ENCODE measurements at places on chromosomes 5 and 9.

DNA sequence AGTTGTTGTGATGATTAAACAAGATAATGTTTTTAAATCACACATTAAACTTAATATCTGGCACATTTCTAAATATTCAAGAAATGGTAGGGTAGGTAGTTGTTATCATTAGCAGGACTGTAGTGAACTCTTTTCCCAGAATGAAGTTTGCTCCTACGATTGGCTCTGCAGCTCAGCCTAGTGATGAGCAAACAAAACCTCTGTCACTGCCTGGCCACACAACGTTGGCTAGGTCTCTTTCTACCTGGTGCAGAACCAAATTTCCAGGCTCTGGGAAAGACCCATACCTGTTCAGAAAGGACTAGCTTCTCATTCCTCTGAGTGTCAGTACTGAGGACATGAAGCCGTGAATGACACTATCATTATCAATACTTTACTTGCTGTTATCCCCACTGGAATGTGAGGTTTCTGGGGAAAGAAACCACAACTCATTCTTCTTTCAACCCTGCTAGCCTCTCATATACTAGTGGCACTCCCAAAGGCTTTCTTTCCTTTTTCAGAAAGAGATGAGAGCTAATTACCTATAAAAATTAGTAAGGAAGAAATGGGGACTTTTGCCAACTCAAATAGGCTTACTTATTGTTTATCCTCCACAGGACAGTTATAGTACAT lies 219.3 kb upstream of the TRIM32 start:
- no peak for DNase-seq

DNA sequence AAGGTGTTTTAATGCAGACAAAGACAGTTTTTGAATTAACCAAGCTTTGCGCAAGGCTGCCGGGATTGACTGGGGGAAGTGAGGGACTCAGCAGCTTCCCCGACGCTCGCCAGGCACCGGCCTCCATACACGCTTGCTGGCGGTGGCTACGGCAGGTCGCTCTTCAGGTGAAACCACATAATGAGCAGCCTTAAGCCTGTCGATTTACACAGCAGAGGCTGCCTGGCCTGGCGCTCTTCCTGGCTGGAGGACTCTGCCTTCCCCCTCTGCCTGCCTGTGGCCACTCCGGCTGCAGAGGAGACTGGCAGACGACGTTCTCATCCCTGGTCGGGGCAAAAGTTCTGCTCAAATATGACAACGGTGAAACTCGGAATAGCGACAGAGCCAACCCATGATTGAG lies 9.0 kb upstream of the NOTCH1 start:
- DNase-seq: no peak

DNA sequence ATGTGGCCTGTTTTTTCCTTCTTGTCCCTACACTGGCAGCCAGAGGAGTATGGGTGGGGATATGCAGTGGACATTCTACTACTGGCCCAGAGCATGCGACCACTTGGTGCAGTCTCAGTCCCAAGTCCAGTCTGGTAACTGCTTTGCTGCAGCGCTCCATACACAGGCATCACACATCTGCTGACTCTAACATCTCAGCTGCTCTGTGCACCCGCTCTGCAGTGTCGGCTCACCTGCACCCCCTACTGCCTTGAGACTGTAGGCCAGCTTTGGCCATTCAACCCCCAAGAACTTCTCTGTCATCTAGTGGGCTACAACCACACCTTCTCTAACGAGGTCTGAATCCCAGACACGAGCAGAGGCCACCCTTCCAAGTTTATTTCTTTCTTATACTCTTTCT lies 46.4 kb upstream of the SLCO6A1 start:
- DNase-seq: no peak

GRCh38 chr9:112044881-112045280 lies 130.2 kb downstream of the SUSD1 start:
- DNase-seq: no peak

DNA sequence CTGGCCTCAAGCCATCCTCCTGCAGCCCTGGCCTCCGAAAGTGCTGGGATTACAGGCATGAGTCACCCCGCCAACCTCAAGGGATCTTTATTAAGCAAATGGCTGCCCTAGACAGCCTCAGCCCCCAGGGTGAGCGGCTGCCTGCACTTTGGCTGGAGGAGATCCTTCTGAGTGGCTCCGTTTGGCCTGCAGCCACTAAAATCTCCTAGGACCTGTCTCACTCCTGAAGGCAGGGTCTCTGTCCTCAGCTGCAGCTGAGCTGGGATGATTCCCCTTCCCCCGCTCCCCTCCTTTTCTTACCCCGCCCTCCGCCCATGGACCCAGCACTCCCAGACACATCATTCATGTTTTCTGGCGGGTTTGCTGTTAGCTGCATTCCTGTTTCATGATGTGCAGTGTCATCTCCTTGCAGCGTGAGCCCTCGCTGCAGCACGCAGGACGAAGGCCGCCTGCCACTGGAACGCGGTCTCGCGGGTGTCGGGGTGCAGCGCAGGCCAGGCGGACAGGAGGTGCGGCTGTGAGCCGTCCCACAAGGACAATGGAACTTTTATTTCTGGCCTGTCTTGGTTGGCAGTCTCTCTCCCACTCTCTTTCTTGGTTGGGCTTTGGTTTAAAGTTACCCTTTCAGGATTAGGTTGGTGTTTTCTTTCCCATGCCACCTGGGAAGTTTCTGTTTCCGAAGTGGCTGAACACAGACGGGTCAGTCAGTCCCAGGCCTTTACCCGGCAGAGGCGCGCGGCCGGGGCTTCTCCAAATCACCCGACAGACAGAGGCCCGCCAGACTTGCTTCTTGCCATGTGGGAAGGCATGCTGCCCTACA lies 137.1 kb downstream of the FOXD1 start:
- no peak for DNase-seq

DNA sequence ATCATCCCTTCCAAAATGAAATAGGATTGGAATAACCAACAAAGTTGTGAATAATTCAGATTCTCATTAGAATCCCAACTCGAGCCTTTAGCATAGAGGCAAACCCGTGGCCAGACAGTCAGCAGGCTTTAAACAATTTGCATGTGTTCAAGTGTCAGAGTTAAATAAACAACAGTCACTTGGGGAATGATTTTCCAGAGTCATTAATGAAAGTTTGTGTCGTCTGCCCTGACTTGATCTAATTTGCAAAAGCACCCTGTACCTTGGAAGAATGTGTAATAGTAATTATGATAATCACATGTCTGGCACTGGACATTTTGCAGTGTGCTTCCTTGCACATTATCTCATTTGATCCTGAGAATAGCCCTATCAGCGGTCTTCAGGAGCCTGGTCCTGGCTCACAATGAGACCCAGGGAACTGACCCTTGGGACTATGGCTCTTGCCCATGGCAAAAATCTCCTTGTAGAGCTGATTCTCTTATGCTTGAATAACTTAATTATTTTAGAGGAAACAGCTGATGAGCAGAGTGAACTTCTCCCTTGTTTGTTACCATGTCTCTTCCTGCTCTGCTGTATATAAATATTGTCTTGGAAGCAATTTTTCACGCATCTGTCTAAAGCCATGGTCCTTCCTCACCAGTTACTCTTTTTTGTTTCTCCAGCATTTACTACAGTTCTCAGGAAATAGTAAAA lies 272.7 kb downstream of the NR3C1 start:
- DNase-seq: no peak

- DNase-seq: no peak
Measured at GRCh38 chr9:99073985-99074901, 30.7 kb upstream of the TGFBR1 start.

DNA sequence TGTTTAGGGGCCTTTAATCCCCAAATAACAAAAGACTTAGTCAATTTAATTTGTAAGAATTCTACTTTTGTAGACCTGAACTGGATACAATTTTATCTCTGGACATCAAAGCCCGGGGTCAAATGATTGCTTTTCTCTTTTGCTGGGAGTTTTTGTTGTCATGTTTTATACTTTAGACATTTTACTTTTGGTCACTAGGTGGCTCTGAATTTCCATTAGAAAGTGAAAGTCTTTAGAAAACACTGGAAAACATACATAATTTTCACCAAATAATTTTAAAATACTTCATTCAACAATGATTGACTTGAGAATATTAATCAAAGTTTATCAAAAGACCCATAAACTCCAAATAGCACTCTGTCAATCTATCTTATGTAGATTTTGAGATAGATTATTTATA lies 2.8 kb upstream of the PCA3 start:
- no peak for DNase-seq

GRCh38 chr5:166497496-166498104 lies 1793.8 kb upstream of the WWC1 start:
- no peak for DNase-seq

DNA sequence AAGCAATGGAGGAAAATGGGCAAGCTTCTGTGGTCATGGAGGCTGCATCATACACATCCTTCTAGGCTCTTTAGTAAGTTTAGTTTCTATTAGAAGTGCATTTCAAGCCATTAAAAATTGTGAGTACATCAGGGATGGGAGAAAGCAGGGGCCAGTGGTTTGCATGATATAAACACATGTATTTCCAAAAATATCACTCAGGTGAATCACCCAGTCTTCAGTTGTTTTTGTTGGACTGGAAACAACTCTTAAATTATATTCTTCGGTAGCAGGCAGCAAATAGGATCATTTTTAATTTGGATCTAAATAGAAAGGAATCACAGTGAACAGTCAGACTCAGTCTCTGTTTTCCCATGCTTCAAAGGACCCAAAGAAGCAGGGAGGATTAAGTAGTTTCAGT lies 657.9 kb downstream of the TLR4 start:
- DNase-seq: no peak

- no peak for DNase-seq
Measured at GRCh38 chr9:1514776-1515363, 464.7 kb downstream of the DMRT2 start.

GRCh38 chr5:23269981-23270380 lies 237.4 kb upstream of the PRDM9 start:
- no peak for DNase-seq

GRCh38 chr5:10447041-10447440 lies 5.4 kb downstream of the ROPN1L start:
- no peak for DNase-seq

DNA sequence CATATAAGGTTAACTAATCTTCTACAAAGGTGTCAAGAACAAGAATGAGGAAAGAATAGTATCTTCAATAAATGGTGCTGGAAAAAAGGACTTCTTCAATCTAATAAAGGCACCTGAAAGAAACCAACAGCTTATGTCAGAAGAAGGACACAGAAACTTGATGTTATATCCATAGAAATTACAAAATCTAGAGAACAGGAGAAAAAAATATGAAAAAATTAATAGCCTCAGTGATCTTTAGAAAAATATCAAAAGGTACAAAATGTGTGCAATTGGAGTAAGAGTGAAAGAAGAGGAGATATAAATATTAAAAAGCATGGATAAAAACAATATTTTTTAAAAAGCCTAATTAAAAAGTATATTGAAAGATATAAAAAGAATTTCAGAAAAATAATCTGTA lies 18.8 kb upstream of the PRSS3 start:
- no peak for DNase-seq

DNA sequence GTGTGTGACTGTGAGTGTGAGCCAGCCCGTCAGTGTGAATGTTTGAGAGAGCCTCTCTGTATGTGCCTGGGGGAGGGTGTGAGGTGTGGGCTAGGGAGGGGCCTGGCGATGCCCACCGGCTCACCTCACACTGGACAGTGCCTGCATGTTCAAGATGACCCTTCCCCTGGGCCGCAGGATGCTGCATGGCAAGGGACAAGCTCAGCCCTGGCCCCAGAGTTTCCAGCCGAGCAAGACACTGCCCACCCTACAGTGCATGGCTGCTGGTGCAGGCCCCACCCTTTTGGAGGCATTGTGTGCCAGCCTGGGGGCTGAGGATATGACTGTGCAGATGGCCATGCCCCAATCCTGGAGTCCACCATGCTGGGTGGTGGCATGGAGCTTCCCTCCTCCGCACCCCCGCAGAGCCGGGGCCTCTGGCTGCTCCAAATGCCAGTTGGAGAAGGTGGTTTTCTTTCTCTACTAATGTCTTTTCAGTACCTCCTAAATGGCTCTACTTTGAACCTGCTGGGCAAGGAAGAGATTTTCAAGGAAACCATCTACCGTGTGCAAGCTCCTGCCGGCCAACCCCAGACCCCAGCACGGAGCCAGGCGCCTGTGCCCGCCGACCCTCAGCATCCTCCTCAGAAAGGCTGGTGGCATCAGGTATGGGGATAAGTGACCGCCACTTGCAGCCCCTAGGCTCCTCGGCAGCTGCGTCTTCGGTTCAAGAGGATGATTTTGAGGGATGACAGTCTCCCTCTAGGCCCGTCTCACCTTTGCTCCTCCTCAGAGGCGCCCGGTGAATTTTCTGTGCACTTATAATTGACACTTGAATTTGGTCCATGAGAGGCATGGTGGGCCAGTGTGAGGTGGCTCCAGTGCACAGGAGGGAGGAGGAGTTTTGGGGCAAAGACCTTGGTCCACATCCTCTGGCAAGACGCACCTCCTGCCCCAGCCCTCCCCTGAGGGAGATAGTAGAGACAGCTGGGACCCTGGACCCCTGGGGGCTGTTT lies 27.7 kb downstream of the FGD3 start:
- no peak for DNase-seq

DNA sequence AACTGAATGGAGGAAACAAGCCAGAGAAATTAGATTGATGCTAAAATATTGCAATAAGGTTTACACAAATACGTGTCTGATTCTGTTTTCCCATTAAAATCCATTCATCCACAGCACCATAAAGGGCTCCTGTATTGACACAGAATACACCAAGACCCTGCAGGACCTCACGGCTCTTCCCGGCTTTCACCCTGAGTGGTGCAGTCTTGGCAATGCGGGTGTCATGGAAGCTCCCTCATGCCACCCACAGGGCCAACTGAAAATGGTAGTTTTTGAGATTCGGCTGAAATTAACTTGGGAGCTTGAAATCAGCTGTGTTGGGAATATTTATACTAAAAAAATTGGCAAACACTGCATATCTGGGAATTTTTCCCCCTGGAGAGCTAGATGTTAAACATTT lies 17.3 kb upstream of the EXOC3 start:
- peak; percentile 47 for DNase-seq

- peak; percentile 78 for DNase-seq
Measured at GRCh38 chr5:52787600-52788504, at the start of the genes ITGA1 and PELO. Gene ITGA1, plus strand, starts transcription at chr5:52787916. Its CDS starts 438 bp downstream, at chr5:52788354. Gene PELO, plus strand, starts transcription at chr5:52787916. Its CDS starts 12,479 bp downstream, at chr5:52800395.

GRCh38 chr5:139655727-139656271 lies 7.7 kb downstream of the CXXC5 start:
- no peak for DNase-seq

DNA sequence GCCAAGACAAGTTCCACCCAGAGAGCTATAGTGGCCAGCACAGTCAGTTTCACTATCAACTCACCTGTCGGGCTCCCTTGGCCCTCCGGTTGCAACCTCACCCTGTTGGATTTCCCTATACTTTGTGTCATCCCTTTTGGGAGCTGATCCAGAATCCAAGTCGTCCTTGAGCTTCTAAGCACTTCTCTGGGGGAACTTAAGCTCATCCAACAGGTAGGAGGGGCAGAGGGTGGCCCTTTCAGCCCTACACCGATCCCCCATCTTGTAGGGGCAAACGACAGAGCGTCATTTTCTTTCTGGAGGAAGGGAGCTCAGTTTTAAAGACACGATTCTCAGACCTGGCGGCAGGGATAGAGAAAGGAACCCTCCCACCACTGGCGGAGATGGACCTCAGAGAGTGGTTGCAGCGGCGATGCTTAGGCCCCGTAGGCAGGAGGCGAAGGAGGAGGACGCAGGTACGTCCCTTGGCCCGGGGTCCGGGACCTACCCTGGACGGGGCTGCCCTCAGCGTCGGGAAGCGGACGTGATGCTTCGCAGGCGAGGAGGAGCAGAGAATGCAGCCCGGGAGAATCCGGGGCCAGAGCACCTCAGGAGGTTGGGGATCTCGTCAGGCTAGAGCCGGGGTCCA lies 519 bp downstream of the ZER1 start:
- peak; percentile 37 for DNase-seq

- DNase-seq: no peak
Measured at GRCh38 chr5:73443829-73444498, 4.6 kb downstream of the FOXD1 start.

Measured in NCI-H524 (cell line).